ENCODE measurements at places on chromosomes 4 and X.

- DNase-seq, result peak; percentile 10
These were observed 4.2 kb downstream of the MID1 start for GRCh38 chrX:10615931-10616774.

DNA sequence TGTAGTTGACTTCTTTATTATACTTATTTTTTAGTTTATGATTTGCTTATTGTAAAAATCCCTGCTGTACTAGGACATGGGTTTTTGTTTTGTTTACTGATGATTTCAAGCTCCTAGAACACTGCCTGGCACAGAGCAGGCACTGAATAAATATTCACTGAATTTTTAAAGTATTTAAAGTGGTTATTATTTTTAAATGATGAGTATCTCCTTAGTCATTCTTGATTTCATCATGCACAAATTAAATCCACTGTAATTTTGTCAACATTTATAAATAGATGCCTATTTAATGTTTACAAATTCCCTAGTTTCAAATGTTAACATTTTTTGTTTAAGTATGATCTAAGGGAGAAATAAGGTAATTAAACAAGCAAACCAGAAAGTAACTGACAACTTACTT lies 367.9 kb upstream of the SLIT2 start:
- DNase-seq, result no peak

DNA sequence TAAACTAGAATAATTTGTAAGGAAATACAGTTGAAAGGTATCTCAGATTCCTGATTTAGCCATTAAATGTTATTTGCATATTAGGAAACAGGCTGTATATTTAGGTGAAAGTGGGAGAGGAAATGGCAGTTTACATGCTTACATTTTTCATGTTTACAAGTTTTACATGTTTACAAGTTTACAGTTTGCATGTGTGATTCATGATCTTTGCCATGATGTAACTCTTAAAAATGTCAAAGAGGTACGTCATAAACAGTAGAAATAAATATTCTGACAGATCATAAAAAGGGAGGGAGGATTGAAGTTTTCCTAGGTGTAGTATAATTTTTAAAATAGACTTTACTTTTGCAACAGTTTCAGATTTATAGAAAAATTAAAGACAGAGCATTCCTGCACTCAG lies 45.7 kb downstream of the KDM6A start:
- no peak for DNase-seq

GRCh38 chr4:169334335-169334734 lies 63.6 kb upstream of the SH3RF1 start:
- DNase-seq, result no peak

DNA sequence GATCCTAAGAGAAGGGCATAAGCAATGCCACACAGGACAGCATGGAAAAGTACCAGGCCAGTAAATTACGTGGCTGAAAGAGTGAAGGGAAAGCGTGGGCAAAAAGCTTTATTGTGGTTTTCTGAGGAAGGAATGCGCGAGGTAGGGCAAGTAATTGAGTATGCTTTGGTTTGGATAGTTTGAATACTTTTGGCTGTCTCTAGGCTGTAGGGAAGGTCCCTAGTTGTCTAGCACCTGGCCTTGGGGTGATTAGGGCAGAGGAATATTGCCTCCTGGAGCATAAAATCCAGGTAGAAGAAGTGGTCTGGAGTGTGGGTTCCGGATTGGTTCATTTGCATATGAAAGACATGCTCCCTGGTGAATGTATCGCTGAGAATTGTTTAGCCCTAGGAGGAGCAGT lies 46.4 kb upstream of the NALF2 start:
- no peak for DNase-seq

DNA sequence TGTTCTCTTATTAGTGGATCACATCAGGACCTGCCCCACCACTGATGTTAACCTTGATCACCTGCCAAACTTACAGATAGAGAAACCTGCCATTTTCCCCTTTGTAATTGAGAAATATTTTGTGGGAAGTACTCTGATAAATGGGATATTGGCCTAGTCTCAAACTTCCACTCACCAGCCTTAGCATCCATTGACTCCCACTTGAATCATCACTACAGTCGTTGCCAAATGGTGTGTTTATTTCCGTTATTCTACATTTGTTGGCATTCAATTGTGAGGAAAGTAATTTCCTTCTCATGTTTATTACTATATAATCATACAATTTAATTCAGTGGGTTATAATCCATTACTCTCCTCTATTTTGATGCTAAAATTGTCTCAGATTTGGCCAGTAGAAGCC lies 156.4 kb upstream of the CXCL13 start:
- DNase-seq, result no peak

DNA sequence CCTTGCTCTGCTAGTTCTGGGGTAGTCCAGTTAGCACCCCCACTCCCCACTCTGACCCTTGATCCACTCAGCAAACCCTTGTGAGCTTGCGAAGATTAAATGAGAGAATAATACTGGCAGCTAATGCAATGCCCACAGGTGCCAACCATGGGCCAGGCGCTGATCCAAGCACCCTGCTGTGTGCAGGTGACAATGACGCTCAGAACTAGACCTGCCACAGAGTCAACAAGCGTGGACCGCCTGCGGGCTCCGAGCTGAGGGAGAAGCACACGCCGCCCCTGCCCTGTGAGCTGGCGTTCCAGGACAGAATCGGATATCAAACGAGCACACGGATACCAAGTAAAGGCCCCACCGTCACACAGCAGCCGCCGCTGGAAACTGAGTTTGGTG lies 129.2 kb downstream of the FAM53A start:
- DNase-seq, result no peak

GRCh38 chr4:77175201-77175611 lies 18.2 kb downstream of the CCNG2 start:
- no peak for DNase-seq

DNA sequence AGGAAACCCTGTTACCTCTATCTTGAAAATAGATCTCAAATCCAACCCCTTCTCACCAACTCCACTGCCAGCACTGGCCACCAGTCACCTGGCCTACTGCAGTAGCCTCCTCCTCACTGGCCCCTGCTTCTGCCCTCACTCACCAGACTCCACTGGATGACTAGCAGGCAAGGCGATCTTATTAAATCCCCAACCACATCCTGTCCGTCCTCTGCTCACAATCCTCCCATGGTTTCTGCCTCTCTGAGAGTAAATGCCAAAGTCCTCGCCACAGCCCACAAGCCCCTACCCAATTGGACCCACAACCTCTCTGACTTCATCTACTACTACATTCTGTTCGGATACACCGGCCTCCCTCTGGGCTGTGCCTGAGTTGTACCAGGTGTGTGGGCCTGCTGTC lies 5.4 kb upstream of the PIM2 start:
- DNase-seq, result no peak

- DNase-seq, result peak; percentile 98
These were observed 325.0 kb downstream of the ARHGAP10 start for GRCh38 chr4:148056879-148057278.

DNA sequence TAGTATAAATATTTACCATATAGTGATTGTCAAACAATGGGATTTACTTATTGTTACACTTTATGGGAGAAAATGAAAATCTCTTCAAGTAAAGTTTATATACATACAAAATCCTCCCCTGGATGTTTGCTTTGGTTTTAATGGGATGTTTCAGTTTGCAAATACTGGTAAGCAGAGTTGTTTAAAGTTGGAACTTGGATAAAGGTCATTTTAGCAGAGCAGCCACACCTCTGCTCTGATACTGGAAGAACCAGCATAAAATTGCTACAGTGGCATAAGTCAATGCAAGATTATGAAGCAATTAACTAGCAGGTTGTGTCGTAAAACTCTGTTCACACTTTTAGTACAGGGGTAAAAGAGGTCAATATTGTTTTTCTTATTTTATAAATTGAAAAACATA lies 101.2 kb downstream of the TRAPPC11 start:
- no peak for DNase-seq

- no peak for DNase-seq
These were observed 6.9 kb downstream of the UBA1 start for GRCh38 chrX:47200385-47201150.

- peak; percentile 46 for DNase-seq
These were observed 96.6 kb upstream of the IL13RA1 start for GRCh38 chrX:118630848-118631247.

DNA sequence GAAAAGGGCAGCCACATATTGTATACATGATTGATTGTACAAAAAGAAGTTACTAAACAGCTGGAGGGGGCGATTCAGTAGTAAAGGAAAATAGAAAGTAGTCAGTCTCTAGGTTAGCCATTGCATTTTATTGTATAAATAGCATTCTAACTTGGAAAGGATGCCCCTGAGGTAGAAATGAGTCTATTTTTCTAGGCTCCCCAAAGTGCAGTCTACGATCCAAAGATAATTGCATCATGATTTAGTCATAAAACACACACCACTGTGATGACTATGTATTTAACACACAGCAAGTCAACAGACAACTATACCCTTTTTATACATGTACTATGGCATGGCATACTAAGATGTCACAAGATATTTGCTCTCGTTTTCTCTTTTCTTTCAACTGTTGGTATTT lies 204.9 kb downstream of the APBB2 start:
- DNase-seq, result no peak

GRCh38 chr4:153684971-153685371 lies 891 bp downstream of the TLR2 start:
- DNase-seq, result no peak

DNA sequence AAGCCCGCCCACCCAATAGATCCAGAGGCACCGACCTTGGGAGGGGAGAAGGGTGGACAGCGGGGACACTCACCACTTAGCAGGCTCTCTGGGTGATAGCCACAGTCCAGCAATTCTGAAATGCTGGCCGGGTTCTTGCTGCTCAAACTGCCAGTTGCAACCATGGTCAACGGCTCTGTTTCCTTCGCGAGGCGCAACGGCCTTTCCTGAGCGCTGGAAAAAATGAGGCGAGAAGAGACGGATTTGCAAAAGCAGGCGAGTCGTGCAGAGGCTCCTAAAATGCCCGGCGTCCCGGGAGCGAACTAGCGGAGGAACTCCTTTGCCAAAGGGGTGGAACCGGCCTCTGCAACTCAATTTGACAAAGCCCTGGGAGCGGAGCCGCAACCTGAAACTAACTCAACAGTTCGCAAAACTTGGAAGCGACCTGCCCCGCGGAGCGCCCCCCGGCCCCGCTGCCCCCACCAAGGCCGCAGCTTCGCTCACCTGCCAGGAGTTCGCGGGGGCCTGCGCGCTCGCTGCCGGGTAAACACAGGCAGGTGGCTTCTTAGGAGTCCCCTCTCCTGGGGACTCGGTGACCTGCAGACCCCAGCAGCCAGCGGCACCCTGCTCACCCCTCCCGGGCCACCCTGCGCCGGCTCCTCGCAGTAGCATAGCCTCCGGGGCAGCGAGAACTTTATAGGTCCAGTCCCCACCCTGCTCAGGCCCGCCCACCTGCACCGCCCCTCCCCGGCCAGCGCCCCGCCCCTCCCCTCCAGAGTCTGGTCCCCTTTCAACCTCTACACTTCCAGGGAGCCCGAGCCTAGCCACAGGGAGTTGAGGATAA lies at the start of gene DDIT4L:
TSS of gene DDIT4L (minus strand) at position 649 of the 823 bp plus-strand sequence. CDS start at position 164, 485 bp downstream.
- no peak for DNase-seq

GRCh38 chr4:148893095-148893494 lies 450.9 kb upstream of the NR3C2 start:
- DNase-seq, result no peak

Measured in CD14-positive monocyte (primary cell).